ENCODE measurements at places on chromosomes 12 and 14.

DNA sequence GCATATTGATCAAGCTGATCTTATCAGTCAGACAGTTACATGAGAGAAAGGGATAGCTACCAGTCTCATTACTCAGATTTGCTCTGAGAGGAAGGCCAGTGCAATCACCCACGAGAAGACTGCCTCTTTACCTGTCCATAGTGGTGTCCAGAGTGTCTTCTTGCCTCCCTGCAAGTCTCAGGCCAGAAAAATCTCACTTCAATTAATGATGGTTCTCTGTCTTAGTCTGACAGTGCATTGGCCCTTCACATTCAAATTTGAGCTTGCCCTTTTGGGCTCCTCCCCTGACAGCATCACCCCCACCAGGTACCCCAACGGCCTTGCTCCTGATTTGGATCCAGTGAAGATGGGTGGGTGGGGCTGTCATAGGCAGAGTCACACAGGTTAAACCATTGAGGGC lies at the start of gene AICDA:
Gene AICDA (minus strand): TSS at position 231 of the 400 bp plus-strand sequence. CDS start 92 bp downstream, at position 139.
- no peak for DNase-seq

- DNase-seq, result no peak
These were observed 140.6 kb downstream of the ETNK1 start for GRCh38 chr12:22765421-22766130.

- DNase-seq, result no peak
These were observed 115.4 kb downstream of the TMEM117 start for GRCh38 chr12:43951286-43951685.

GRCh38 chr12:48105321-48105866 lies 485 bp downstream of the SENP1 start:
- no peak for DNase-seq

- no peak for DNase-seq
These were observed 536 bp downstream of the TM7SF3 start for GRCh38 chr12:27013611-27014084.

GRCh38 chr14:84340938-84341337 lies 1189.0 kb upstream of the FLRT2 start:
- DNase-seq, result no peak

DNA sequence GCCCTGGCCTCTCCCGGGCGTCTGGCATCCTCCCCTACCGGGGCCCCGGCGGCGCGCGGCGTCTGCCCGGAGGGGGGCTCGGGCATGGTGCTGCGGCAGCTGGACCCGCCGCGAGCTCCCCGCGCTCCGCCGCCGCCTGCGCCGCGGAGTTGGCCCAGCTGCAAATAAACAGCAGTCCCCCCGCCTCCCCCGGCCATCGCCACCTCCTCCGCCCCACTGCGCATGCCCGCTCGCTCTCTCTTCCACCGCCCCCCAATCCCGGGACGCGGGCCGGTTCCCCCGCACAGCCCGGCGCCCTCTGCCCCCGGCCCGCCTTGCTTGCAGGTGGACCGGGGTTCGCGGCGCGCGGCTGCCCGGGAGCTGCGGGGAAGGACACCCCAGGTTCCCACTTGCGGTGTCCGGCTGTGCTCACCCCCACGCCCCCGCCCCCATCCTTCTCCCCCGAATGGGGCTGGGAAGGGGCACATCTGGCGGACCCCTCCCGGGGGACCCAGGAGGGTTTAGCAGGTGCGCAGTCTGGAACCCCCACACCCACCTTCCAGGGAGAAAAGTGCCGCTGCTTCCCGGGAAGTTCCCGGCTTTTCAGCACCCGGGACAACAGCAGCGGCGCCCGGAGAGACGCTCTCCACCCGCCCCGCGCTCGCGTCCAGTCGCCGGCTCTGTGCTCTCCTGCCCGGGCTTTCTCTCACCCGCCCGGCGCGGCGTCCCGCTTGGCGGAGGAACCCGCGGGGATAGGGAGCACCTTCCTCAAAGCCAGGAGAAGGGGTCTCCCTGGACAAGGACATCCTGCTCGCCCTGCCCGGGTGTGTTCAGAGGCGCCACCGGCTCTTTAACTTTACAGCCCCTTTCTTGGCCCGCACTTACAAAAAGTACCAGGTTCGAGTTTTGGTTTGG lies at the start of gene TMTC1:
Gene TMTC1 (minus strand): TSS at position 170 of the 894 bp plus-strand sequence. CDS start 191 bp downstream, outside the sequence.
- no peak for DNase-seq

- DNase-seq, result no peak
These were observed 1047.2 kb downstream of the SLC6A15 start for GRCh38 chr12:83865431-83865830.

Measured in AG09319 (cell line).